ENCODE measurements at places on chromosomes 5 and 9.

GRCh38 chr9:84636436-84636835 is 33.1 kb upstream of the NTRK2 start:
- no peak for DNase-seq

GRCh38 chr5:15695215-15695731 is 195.3 kb downstream of the FBXL7 start:
- no peak for DNase-seq

GRCh38 chr5:120735076-120735475 is 271.0 kb downstream of the PRR16 start:
- no peak for DNase-seq

GRCh38 chr9:35311891-35312639 is 150.3 kb downstream of the UNC13B start:
- DNase-seq, result no peak

GRCh38 chr5:132267166-132267739 is 9.8 kb downstream of the PDLIM4 start:
- no peak for DNase-seq

DNA sequence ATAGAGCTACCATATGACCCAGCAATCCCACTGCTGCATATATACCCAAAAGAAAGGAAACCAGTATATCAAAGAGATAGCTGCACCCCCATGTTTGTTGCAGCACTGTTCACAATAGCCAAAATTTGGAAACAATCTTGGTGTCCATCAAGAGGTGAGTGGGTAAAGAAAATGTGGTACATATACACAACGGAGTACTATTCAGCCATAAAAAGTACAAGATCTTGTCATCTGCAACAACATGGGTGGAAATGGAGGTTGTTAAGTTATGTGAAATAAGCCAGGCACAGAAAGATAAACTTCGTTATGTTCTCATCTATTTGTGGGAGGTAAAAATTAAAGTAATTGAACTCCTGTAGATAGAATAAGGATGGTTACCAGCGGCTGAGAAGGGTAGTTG is 145.0 kb downstream of the MED27 start:
- DNase-seq, result no peak

DNA sequence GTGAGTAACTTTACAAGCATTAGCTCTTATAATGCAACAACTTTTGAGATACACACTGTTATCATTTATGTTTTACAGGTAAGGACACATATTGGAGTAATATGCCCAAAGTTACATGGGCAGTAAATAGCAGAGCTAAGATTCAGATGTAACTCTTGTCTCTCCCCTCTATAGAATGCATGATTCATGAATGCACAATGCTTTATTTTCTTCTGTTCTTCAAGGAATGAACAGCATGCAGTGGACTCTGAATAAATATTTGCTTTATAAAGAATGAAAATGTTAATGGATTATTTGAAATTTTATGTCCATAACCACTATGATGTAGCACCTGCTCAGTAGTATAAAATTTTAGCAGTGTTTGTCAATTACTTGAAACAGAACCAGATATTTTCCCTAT is 629.5 kb downstream of the KCTD16 start:
- no peak for DNase-seq

DNA sequence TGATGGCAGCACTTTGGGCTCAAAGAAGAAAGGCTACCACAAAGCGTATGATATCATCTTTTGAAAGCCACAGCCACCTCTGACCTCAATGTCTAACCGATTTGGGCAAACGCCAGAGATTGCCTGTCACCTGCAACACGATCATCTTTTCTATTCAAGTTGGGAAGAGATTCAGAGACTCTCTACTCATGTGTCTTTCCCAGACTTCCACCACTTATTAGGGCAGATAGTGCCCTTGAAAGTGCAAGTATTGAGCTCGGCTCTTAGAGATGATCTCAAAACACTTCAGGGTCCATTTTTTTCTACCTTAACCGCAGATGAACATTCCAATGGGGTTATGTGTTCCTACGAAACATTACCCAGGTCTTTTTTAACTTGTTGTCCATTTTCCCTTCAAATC is 213.7 kb downstream of the DRD1 start:
- DNase-seq, result no peak

GRCh38 chr9:27489087-27489876 is 34.8 kb upstream of the IFNK start:
- no peak for DNase-seq

DNA sequence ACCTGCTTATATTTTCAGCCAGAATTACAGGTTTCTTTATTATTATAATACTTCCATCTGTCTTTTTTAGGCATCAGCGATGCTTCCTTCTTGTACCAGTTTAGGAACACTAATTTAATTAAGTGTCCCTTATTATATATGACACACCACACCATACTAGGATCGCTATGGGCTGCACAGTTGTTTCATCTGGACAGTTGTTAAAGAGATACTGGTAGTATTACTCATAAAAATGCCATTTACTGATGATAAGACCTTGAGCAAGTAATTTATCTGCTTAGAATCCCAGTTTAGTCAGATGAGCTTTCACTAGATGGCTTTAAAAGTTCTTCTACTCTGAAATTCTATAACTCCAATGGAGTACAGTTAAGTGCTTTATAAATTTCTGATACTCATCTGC is 17.1 kb downstream of the ARSK start:
- DNase-seq, result no peak

DNA sequence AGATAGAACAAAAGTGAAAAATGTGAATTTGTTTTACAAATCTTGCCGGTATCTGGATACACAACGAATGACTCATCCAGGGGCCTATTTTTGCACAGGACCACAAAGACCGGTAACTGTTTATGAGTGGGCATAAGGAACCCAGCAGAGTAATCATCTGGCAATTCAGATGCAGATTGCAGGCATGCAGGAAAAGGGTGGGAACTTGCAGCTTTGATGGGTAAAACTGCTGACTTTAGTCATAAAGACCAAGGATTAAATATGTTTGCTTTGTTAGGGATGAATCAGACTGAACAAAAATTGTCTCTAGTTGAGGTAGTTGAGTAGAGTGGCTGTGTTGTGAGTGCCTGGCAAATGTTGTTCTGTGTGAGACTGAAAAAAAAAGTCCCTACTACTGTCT is 309.6 kb upstream of the CCNH start:
- DNase-seq, result no peak

GRCh38 chr5:166276006-166276405 is 2015.4 kb upstream of the WWC1 start:
- no peak for DNase-seq

GRCh38 chr5:149931992-149932436 is 12.6 kb downstream of the PDE6A start:
- no peak for DNase-seq

DNA sequence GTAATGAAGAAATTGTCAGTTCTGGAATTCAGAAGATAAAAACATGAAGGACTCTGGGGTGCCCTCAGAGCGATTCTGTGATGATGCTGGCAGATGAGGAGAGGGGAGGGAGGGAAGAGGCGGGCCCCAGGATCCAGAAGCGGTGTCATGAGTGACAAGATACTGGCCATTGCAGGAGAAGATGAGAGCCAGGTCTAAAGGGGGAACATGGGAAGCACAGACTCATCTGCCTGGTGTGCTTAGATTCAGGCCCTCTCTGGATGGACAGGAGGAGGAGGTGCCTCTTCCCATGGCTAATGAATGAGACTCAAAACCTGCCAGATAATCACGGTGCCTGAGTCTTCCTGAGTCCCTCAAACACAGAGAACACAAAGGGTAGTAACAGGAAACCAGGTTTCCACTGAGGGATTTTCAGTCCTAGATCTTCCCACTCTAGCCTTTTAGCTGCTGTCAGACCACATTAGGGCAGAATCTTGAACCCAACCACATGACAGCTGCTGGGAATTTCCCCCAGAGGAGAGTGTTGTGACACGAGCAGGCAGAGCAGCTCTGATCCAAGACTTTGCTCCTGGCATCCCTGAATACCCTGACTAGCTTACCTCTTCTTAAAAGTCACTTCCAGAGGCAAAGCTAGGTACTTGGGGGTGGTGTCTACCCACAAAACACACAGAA is 28.2 kb upstream of the HSPA9 start:
- no peak for DNase-seq

- DNase-seq, result peak; percentile 7
Observed at GRCh38 chr5:116084287-116084691, 536 bp upstream of the COMMD10 start.

DNA sequence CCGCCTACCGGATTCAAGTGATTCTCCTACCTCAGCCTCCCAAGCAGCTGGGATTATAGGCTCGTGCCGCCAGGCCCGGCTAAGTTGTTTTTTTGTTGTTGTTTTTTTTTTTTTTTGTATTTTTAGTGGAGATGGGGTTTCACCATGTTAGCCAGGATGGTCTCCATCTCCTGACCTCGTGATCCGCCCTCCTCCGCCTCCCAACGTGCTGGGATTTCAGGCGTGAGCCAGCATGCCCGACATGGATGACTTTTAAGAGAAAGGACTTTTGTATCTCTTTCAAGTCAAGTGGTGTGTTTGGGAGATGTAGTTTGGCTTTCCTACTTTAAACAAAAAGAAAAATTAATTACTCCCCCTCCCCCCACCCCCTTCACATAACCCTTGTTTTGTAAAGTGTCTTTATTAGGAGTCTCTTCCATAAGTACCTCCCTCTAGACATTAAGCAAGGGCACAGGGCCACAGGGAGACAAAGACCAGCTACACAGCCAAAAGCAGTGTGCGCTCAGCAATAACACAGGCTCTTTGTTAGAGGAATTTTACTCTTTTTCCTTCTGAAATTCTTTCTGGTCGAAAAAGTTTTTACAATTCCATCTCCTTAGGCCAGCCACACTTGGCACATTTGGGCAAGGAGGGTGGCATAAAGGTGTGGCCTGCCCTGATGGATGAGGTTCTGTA is 31.2 kb downstream of the JAKMIP2 start:
- DNase-seq, result peak; percentile 27

DNA sequence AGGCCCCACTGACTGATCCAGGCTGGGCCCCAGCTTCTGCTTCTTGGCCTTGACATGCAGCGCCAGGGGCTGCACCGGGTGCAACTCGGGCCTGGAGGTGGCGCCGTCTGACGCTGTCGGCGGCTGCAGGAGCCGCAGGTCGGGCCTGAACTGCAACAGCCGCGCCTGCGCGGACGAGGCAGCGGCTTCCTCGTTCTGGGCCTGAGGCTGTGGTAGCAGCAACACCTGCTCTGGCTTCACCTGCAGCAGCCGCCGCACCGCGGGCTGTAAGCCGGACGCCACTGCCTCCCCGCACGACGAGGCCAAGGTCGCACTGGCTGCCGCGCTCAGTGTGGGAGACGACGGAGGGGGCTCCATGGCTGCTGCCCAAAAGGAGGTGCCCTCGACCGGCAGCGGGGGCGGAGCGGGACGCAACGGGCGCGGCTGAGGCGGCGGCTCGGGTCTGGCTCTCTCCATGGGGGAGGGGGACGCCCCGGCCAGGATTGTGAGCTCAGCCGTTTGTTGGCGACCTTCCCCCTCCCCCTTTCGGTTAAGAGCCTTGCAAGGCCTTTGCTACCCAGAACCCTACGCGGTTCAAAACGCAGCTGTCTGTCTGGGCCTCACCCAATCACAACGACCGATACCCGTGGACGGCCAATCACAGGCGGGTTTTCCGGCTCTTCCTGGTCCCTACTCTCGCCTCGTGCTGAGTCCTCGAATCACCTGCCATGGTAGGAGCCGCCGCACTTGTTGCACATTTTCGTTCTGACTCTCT is 438 bp downstream of the SOX30 start:
- no peak for DNase-seq

DNA sequence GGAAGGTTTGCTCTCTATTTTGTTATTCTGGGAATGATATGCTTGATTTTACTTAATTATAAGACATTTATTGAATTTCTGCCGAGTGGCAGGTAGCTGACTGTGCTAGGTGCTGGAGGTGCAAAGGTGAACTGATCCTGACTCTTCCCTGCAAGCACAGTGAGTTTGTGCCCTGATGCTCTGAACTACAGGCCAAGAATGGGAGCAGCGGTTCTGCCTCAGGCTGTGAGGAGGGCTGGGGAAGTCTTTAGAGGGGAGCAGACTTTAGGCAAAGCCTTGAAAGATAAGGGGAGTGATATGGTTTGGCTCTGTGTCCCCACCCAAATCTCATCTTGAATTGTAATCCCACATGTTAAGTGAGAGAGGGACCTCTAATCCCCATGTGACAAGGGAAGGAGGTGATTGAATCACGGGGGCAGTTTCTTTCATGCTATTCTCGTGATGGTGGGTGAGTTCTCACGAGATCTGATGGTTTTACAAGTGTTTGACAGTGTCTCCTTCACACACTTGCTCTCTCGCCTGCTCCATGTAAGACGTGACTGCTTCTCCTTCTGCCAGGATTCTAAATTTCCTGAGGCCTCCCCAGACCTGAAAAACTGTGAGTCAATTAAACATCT is 73.1 kb downstream of the NDFIP1 start:
- no peak for DNase-seq

- no peak for DNase-seq
Observed at GRCh38 chr5:5342784-5343183, 79.7 kb upstream of the ICE1 start.

DNA sequence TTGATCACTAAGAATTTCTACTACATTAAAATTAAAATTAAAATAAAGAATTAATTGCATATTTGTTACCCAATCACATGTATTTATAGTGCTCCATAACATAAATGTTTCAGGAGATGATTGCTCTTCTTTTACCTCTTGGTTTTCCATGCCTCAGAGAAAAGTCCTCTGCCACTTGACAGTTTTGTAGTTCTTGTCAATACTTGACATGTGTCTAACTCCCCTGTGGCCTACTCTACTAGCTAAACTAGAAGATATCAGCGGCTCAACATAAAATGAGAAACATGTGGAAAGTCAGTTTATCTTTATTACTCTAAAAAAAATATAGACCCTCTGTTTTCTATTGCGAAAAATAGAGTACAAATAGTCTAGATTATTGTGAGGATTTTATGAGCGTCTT is 650.6 kb upstream of the NUDT12 start:
- DNase-seq, result no peak

GRCh38 chr9:37984672-37985611 is 81.0 kb upstream of the SLC25A51 start:
- peak; percentile 37 for DNase-seq

GRCh38 chr9:133584167-133584558 is 25.0 kb downstream of the FAM163B start:
- DNase-seq, result no peak

DNA sequence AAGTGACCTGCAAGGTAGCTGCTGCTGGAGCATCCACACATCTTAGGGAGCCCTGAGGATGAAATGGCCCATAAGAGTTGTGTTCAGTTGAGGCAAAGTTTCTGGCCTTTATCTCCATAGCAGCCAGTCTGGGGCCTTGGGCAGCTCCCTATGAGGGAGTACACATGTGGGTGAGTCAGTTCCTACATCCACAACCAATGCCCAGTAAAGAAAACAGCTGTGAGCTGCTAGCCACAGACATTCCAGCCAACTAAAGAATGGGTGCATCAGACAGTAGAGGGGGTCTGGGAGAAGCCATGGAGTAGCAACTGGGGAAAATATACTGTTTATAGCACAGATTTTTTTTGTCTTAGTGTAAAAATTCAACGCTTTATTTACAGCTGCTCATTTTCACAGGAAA is 720.7 kb downstream of the TLE1 start:
- DNase-seq, result no peak
